ENCODE measurements at places on chromosomes 2 and 18.

- no peak overlapping the region for H3K4me3 ChIP-seq
- H3K36me3 ChIP-seq, result no peaks in the 10 kb centered on the region
- H3K4me1 ChIP-seq, result no peaks in the 10 kb centered on the region
- no peak overlapping the region for H3K27ac ChIP-seq
These were observed 112.8 kb downstream of the C1D start for GRCh38 chr2:67950018-67950417.

DNA sequence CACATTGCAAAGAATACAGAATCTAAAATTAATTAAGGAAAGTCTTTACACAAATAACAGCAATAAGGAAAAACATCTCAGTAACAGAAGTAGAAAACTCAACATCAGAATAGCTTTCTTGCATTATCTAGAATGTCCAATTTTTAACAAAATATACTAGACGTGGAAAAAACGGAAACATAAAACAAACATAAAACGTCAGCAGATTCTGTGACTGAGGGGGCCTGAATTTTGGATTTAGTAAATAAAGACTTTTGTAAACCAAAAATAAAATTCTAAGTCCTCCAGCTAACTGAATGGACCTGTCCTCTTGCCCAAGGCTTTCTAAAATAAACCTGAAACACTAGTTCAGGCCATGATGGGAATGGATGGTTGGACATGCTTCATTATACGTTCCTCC, 773.5 kb upstream of the LRRTM1 start:
- H3K4me1 ChIP-seq, result no peaks in the 10 kb centered on the region
- no peak for DNase-seq
- no peak overlapping the region for H3K27ac ChIP-seq
- no peak overlapping the region for H3K4me3 ChIP-seq
- no peaks in the 10 kb centered on the region for H3K27me3 ChIP-seq
- no peaks in the 10 kb centered on the region for H3K36me3 ChIP-seq

DNA sequence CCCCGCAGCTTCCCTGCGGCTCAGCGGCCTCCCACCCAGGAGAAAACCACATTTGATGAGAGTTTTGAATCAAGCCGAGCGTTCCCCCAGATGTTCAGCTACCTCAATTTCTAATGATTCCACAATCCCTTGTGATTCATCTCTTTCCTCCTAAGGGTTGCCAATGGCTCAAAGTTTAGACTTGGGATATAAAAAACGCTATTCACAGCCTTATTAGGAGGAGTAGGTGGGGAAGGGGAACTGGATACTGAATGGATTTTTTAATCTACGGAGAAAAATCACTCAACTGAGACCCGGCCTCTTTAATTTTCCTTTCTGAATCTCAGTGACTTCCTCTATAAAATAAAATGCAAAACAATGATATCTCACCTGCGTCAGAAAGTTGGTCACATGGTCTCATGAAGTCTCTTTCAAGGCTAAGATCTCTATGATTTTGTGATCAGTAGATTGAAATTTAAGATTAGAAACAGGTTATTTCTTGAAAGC, 192.6 kb upstream of the TCF4 start:
- no peak for DNase-seq
- no peak overlapping the region for H3K27ac ChIP-seq
- H3K27me3 ChIP-seq, result peaks cover 22% of the 10 kb centered on the region

- H3K36me3 ChIP-seq, result no peaks in the 10 kb centered on the region
- no peaks in the 10 kb centered on the region for H3K4me1 ChIP-seq
- H3K27ac ChIP-seq, result no peak overlapping the region
- DNase-seq, result no peak
- no peaks in the 10 kb centered on the region for H3K27me3 ChIP-seq
These were observed 689.8 kb upstream of the NXPH2 start for GRCh38 chr2:139469985-139470384.

GRCh38 chr2:37674946-37675345, 3.5 kb upstream of the CDC42EP3 start:
- no peak for DNase-seq
- no peaks in the 10 kb centered on the region for H3K27me3 ChIP-seq
- H3K36me3 ChIP-seq, result no peaks in the 10 kb centered on the region
- H3K27ac ChIP-seq, result no peak overlapping the region
- H3K4me1 ChIP-seq, result peaks cover 5% of the 10 kb centered on the region
- H3K4me3 ChIP-seq, result no peak overlapping the region

GRCh38 chr2:191048073-191048472, 34.1 kb upstream of the STAT1 start:
- H3K27ac ChIP-seq, result no peak overlapping the region
- H3K27me3 ChIP-seq, result no peaks in the 10 kb centered on the region
- peaks cover 8% of the 10 kb centered on the region for H3K36me3 ChIP-seq
- DNase-seq, result no peak
- peaks cover 26% of the 10 kb centered on the region for H3K4me1 ChIP-seq

Data from natural killer cell (primary cell).